Stimulated activated naive CD4-positive, alpha-beta T cell treated with Interleukin-2 at 50 U/mL for 16 hours (primary cell): ENCODE measurements at places on chromosomes 5 and 9.

DNA sequence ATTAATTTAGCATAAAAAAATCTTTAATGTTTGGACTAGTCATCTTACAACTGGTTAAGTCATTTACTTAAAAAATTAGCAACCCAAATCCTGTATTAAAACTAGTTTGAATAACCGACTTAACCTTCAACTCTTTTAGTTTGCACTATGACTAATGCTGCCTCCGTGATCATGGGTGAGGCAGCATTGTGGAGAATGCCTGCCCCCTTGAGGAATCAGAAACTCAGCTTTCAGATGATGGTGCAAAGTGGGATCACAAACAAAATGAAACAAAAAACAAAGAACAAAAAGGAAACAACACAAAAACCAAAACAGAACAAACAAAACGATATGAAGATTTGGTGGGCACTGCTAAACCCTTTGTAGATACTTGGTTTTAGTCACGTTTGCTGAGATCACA is 127.0 kb upstream of the PALM2AKAP2 start:
- DNase-seq = no peak

GRCh38 chr5:146006470-146007190 is 70.3 kb downstream of the SH3RF2 start:
- no peak for DNase-seq

- DNase-seq = no peak
Observed at GRCh38 chr9:70083429-70083828, 39.8 kb downstream of the MAMDC2 start.

DNA sequence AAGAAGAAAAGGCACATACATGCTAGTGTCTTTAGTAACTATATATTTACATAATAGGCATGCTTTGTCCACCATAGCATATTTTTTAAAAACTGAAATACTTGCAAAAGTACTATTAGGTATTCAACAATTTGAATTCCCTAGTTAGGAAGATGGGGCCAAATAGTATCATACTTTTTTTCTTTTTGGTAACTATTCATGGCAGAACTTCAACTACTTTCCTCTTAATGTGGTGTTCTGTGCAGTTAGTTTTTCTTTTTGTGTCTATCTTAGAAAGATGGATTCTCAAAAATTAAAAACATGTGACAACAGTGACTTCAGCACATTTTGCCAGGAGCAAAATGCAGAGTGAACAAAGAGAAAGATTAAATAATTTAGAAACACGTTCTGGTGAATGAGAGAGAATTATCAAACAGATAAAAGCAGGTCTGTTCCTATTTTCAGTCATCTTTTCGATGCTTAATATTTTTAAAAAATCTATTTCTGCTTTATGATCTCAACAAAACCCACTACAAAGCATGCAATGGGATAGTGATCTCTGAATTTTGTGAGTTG is 341.1 kb downstream of the ARL15 start:
- no peak for DNase-seq

DNA sequence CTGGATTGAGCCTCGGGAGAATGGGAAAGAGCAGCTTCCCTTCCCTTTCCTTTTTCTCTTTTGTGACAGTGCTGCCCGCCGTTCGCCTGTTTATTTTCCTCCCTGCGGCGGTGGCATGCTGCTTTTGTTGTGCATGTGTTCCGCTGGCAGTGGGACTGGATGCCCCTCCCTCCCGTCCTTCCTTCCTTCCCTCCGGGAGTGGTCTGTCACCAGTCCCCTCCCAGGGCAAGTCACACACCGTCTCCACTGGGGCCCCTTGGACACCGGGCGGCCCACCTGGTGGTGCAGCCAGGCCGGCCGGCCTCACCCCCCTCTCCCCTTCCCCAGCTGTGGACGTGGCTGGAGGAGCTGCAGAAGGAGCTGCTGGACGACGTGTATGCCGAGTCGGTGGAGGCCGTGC is 214.7 kb downstream of the TRIO start:
- no peak for DNase-seq

DNA sequence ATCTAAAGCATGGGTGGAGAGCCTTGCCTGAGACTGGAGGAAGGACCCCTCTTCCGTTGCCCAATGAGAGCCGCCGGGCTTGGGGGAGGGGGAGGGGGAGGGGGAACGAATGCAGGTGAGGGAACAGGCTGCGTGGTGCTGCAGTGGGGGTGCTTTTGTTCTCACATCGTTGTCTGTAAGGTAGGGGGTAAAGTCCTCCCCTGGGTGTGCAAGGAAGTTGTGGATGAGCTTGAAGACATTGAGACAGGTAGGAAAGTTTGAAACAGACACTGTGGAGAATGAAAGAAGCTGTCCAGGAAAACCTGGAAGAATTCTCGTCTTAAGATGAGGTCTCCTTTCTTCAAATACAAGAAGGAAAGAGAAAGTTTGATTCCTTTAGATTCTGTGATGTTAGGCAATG is 94.1 kb upstream of the LIFR start:
- DNase-seq = no peak

DNA sequence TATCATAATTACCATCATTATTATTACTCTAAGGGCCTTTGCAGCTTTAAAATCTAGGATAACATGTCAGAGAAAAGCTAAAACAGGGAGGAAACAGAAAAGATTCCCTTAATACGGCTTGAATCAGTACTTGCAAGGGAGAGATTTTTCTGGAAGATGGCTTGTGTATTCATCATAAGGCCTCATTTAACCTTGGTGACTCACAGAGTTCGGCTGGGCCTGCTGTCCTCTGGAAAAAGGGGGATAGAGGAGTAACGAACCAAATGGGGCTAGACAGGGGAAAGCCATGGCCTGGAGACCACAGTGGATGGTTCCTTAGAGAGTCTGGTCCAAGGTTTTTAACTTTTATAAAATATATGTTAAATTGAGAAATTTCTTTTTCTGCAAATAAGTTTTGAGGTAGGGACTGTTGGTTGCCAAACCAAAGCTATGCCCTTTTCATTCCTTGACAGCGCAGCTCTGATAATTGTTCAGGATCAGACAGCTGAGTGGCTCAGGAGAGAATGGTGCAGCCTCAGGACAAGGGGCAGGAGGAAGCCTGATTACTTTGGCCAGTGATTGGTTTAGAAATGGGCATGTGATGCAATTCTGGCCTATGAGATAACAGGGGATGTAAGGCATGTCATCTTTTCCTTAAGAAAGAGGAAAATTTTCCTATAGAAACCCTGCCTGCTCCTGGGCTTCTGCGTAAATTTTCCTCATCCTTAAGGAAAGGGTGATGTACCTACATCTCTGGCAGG is 25.6 kb upstream of the GSN start:
- DNase-seq = no peak
